ENCODE measurements at places on chromosomes 2 and 18. TPM values are rescaled to one million over a fixed set of nuclear protein-coding genes. Genes with fewer than 3 reads are reported as not detected.

Gene NYAP2
- 0.93 TPM for total RNA-seq

Gene PAX3
- not detected for total RNA-seq

- no peak for DNase-seq
These were observed 3.4 kb downstream of the GAREM2 start for GRCh38 chr2:26176279-26176615.

Gene CFC1B
- not detected for total RNA-seq

- DNase-seq, result no peak
These were observed 2012.3 kb upstream of the PIK3C3 start for GRCh38 chr18:39942702-39943101.

DNA sequence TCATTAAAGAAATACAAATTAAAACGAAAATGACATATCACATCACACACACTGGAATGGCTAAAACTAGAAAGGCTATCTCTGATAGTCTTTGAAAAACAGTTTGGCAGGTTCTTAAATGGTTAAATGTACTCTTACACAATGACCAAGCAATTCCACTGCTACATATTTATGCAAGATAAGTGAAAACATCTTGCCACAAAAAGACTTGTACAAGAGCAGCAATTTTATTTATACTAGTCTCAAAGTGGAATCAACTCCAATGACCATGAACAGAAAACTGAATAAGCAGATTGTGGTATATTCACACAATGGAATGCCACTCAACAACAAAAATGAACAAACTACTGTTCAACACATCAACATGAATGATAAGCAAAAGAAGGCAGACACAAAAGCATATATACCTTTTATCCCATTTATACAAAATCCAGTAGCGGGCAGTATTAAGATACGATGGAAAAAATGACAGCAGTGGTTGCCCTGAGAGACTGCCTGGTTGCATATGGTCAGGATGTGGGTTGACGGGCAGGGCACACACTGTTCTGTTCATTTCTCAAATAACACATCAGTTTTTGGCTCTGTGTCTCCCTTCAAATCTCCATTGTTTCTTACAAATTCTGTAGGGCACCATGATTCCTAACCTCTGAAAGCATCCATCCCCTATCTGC, 25.4 kb downstream of the SP100 start:
- DNase-seq, result no peak

All from upper lobe of right lung (tissue), 1 donor.